ENCODE measurements at places on chromosomes 13 and 19.
A peak's percentile ranks its signal among the peaks of the same experiment; 100 is the strongest.

DNA sequence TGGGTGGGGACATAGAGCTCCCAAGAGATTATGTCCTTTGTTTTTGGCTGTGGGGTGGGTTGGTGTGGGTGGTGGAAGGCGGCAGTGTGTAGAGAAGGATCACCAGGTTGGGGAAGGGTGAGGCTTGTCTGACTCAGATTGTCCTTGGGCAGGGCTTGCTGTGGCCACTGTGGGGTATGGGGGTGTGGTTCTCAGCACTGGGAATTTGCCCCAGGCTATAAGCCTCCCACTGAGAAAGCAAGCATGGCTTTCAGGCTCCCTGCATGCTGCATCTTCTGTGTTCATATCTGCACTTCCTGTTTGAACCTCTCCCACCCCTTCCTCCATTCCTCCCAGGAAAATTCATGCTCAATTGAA, 34.9 kb downstream of the DNAJC15 start:
- peak; percentile 44 for DNase-seq

DNA sequence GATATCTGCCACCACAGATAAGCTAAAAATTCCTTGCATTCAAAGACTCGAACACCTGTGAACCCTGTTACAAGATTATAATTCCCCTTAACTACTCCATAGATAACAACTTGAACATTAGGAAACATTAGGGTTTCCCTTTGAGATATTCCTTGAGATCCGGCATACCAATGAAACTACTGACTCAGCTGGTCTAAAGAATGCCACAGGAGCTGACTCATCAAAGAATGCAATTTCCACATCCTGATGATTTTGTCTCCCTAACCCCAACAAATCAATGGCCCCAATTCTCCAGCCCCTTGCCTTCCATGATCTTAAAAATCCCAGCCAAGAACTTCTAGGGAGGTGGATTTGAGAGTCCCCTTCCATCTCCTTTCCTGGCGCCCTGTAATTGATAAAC, 35.6 kb upstream of the ZNF599 start:
- DNase-seq, result no peak

DNA sequence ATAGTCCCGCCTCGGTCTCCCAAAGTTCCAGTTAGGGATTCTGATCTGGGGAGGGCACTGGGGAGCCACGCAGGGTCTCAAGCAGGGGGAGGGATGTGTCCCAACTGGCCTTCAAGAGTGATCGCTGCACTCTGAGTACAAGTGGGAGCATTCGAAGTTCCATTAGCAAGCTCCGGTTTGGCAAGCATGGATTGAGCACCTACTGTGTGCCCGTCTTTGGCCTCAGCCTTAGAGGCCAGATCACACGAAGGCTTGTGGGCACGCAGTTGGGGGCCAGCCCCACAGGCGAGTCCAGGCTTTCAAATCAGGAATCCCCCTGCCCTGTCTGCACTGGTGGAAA, 32.1 kb upstream of the TCF3 start:
- no peak for DNase-seq

DNA sequence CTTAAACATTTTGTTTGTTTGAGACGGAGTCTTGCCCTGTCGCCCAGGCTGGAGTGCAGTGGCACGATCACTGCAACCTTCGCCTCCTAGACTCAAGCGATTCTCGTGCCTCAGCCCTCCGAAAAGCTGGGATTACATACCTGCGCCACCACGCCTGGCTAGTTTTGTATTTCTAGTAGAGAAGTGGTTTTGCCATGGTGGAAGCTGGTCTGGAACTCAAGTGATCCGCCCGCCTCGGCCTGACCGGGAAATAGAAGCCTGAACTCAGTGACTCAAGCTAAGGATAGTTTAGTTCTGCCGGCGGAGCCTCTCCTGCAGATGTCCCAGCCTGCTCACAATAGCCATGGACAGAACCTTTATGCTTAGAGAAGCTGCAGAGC, 53.0 kb upstream of the ZNF254 start:
- DNase-seq, result peak; percentile 64

GRCh38 chr19:28345811-28346210, 867.1 kb downstream of the UQCRFS1 start:
- DNase-seq, result no peak

- no peak for DNase-seq
Observed at GRCh38 chr19:48628486-48629296, 8.5 kb downstream of the DBP start.

GRCh38 chr13:77398825-77399620, 72.1 kb upstream of the MYCBP2 start:
- DNase-seq, result no peak

DNA sequence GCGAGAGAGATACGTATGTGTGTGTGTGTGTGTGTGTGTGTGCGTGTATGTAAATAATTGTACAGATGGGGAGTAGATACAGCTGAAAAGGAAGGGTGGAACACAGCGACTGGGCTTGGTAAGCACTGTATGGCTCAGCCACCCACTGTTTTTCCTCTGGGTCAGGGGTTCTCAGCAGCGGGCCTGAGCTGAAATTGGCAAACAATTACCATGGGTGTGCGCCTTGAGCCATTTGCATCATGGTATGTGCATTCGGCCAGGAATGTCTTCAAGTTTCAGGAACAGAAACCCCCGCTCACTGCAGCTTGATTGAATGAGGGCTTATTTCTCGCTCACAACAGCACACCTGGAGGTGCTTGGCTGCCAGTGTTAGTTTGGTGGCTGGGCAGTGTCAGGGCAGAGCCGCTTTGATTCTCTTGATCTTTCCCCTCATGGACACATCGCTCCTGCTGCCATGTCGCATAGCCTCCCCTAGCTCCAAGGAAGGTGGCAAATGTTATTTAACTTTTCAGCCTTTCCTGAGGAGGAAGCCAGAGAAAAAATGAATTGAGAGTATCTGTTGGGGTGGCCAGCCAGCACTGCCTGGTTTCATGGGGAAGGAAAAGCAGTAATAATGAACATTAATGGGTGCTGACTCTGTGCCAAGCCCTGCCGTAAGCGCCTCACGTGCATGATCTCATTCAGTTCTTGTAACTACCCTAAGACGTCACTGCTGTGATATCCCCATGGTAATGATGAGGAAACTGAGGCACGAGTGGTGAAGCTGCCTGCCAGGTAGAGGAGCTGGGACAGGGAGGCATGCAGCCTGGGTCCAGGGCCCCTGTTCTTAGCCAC, 126.9 kb downstream of the SIPA1L3 start:
- no peak for DNase-seq

GRCh38 chr19:38862321-38863059, 12.7 kb upstream of the HNRNPL start:
- no peak for DNase-seq

DNA sequence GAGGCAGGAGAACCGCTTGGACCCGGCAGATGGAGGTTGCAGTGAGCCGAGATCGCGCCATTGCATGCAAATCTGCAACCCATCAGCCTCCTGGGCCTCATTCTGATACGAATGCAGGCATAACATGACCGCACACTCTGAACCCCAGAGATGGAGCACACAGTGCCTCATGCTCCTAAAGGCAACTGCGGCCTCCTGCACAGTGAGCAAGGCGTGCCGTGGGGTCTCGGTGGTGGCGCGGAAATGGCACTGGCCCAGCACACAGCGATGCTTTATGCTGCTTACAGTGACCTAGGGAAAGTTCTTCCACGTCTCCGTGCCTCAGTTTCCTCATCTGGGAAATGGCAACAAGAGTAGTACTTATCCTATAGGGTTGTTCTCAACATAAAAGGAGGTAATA, 2.0 kb upstream of the C19orf12 start:
- DNase-seq, result no peak

DNA sequence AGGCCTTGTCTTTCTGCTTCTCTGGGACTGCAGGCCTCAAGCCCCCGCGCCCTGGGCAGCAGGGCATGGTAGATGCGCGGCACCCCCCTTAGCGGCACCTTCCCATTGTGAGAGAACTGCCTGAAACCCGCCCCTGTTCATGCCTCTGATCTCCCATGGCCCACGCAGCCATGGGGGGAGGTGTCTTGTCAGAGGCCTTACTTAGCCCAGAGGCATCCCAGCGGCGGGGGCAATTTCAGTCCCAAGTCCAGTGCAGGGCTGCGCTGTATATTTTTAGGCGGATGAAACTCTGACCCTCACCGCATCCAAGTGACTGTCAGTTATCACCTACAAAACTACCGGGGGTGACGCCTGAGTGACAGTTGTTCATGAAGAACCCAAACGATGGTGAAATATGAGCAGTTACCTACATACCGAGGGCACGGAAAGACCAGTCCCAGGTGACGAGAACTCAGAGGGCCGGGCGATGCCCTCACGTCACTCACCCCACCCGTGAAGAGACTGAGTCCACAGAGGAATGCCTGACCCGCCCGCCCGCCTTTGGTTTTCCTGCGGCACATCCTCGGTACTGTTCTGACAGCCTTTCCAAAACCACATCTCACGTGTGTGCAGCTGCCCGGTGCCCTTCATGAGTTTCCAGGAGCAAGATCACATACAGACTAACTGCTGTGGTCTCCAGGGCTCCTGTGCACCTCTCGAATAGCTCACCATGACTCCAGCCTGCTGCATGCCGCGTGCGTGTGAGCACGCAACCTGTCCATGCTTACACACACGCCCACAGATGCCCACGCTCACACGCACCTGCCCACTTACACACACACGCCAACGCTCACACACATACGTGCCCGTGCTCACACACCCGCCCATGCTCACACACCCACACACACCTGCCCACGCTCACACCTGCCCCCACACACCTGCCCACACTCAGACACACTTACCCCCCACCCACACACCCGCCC, 14.4 kb downstream of the IL17D start:
- DNase-seq, result no peak

DNA sequence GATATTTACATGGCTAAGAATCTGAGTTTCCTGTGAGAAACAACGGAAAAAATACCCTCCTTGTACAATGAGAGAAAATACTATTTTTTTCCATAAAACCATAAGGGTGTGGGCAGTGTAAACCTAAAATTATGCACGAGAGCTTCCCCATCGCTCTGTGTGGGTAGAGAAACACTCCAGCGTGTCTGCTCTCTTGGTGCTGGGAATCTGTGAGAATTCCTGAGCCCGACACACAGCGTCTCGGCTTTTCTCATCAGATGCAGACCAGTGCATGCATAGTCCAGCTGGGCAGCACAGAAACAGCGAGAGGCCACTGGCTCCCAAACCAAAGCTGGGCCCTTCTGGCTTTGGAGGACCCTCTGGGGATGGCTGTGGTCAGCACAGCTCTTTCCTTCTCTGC, 12.0 kb downstream of the PLPP2 start:
- no peak for DNase-seq

DNA sequence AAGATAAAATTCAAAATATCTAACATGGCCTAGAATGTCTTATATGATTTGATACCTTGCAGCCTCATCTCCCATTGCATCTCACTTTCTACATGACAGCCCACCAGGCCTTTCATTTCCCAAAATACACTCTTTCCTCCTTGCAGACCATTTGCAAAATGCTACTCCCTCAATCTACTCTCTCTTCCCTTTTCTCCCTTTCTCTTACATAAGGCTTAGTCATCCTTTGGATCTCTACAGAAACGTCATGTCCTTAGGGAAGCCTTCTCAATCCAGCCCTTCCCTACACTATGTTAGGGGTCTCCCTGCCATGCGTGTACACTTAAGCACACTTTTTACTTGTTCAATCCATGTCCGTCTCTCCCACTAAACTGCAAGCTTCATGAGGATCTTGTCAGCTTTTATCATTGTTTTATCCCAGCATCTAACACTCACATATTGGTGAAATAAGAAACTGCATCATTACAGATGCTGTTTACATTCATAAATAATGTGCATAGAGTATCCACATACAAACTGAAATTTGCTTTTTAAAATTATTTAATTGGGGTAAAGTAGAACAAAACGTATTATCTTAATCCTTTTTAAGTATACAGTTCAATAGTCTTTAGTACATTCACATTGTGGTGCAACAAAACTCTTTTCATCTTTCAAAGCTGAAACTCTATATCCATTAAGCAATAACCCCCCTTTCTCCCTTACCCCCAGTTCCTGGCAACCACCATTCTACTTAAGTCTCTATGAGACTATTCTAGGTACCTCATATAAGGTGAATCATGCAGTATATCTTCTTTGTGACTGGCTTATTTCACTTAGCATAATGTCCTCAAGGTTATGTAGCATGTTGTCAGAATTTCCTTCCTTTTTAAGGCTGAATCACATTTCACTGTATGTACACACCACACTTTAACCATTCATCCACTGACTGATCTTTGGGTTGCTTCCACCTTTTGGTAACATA, 11.5 kb upstream of the WBP4 start:
- no peak for DNase-seq

DNA sequence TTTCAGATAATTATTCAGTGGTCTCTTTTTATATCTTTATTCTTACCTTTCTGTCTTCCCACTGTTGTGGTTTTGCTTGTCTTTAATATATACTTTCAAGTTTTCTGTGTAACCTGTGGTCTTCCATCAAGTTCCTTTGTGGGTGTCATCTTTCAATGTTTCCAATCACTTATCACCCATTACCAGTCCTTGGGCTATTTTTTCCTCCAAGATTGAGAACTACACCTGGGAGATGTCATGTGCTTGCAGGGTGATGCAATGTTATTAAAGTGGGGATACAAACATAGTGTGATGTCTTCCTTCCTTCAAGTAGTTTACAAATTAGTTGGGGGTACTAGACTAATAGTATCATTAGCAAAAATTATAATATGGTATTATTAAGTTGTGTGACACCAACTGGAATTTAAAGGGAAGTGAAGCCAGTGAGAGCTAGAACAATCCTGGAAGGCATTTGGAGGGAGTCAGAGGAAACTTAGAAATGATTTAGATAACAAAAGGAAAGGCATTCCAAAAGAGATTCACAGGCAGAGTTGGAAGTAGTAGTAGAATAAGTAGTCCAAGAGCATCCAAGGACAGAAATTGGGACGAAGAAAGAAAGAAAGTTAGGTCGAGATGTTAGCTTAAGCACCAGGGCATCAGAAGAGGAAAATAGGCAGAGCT, 3.4 kb downstream of the FNDC3A start:
- no peak for DNase-seq

- no peak for DNase-seq
Observed at GRCh38 chr13:43389573-43389972, 366.2 kb downstream of the DNAJC15 start.

- DNase-seq, result no peak
Observed at GRCh38 chr19:5204212-5204611, 136.4 kb downstream of the PTPRS start.

DNA sequence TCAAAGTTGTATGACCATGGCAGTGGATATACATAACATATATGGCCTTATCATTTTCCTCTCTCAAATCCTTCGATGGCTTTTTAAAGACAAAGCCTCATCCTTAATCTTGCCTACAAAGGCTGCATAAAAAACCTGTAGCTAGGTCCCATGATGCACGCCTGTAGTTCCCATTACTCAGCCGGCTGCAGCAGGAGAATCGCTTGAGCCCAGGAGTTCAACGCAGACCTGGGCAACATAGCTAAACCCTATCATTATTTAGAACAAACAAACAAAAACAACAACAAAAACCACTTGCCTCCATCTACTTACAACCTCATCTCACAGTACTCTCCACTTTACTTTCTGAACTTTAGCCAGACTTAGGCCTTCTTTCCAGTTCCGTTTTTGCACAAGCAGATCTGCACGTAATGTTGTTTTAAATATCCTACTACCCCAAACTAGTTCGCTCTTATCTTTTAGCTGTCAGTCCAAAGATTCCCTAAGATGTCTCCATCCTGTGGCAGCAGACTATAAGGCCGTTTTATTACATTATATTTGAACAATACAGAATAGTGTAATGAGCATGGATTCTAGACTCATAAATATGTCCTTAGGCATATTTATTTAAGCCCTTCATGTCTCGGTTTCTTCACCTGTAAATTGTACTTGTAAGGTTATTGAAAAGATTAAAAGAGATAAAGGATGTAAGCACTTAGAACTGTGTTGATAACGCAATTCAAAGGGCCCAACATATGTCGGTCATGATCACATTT, 969 bp upstream of the POMP start:
- no peak for DNase-seq
